ENCODE measurements at places on chromosomes 6 and 20. TPM values are rescaled to one million over a fixed set of nuclear protein-coding genes. Genes with fewer than 3 reads are reported as not detected.
A peak's percentile ranks its signal among the peaks of the same experiment; 100 is the strongest.

DNA sequence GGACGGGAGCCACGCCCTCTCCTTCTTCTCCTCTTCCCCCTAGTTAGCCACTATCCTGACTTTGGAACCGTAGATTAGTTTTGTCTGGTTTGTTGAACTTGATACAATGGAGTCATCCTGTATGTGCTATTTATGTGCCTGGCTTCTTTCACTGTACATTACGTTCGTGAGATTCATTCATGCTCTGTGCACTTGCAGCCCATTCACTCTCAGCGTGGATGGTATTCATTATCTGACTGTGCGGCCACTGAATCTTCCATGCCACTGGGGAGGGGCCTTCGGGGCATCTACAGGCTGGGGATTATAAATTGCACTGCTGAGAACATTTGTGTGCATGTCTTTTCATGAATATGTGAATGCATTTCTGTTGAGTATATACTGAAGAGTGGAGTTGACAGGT, 262.5 kb downstream of the CDH26 start:
- DNase-seq, result no peak

The FRS3 gene
- 4.7 TPM for total RNA-seq

The COL11A2 gene
- total RNA-seq, result 0.56 TPM

GRCh38 chr6:133446789-133447188, 205.6 kb downstream of the EYA4 start:
- no peak for DNase-seq

The PBOV1 gene
- total RNA-seq, result not detected

GRCh38 chr6:1244941-1245340, 67.0 kb upstream of the FOXQ1 start:
- DNase-seq, result no peak

GRCh38 chr20:45406260-45407066, 1.6 kb upstream of the DBNDD2 start:
- peak; percentile 82 for DNase-seq

The SLPI gene
- not detected for total RNA-seq

- DNase-seq, result no peak
Measured at GRCh38 chr6:52681416-52681815, 10.5 kb downstream of the TMEM14A start.

DNA sequence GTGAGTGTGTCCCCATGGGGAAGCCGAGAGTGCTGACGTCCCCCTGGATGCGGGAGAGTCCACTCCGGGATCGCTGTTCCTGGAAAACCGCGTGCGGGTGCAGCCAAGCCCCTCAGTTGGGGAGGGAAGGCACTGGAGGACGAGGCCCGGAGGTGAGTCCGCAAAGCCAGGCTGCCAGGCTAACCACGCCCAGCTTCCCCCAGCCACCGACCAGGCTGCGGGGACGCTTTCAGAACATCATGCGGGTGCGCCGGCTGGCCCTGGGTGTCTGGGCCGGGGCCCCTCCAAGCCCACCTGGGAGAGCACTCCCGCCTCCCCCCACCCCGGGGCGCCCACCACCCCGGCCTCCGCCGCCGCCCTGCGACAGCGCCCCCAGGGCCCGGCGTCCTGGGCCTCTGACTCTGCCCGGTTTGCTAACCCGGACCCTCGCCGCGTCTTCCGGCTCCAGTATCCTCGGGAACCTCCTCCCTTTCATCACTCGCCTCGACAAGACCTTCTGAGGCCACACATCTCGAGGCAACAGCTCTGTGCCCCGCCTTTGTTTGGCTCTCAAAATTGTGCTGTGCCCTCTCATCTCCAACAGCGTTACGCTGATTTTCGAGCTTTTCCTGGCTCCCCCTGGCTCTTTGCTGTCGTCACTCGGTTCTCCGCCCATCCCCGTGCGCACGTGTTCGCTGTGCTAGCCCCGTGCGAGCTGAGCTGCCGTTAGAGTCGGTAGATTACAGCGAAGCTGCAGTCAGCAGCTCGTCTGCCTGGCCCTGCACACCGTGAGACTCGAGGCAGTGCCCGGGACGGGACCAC, 47.1 kb upstream of the ENTPD6 start:
- peak; percentile 78 for DNase-seq

The SIRPD gene
- total RNA-seq, result not detected

GRCh38 chr6:81767163-81767891, 14.8 kb upstream of the TENT5A start:
- no peak for DNase-seq

The C6orf52 gene
- total RNA-seq, result 3.0 TPM

DNA sequence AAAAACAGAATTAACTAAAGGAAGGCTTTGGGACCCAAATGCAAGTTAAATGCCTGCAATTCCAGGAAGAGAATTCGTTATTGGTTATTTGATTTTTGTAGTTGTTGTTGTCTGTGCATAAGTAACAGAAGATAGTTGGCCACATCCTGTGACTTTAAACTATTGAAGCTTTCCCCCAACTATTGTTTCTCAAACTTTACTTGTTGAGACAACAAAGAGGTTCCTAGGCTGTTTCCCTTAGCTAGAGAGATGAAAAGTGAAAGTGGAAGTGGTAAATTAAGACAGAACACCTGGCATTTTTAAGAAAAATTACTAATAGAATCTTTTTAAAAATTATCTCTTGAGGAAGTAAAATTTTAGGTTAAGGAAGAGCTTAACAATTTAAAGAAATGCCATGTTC, 525.2 kb downstream of the PKHD1 start:
- DNase-seq, result no peak

- DNase-seq, result no peak
Measured at GRCh38 chr20:34922654-34923381, 32.8 kb downstream of the GSS start.

The SNX14 gene
- 47.1 TPM for total RNA-seq

DNA sequence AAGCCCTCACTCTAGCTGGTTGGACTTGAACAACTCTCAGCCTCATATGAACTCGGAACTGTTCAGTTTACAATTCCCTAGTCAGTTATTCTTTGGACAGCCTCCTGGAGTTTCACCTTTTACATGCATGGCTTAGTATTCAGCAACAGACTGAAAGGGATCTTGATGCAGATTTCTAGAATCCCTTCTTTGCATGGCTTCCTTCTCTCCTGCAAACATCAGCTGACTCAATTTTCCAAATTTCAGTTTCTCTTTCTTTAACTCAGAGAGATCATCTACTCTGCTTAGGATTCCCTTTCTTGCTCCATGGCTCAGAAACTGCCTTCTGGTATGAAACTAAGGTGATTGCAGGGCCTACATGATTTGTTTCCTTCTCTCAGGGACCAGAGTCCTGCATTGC, 99.6 kb downstream of the CEP57L1 start:
- no peak for DNase-seq
